Upper lobe of right lung (tissue), 1 donor: ENCODE measurements at places on chromosomes 16 and 17. TPM values are rescaled to one million over a fixed set of nuclear protein-coding genes. Genes with fewer than 3 reads are reported as not detected.

The MYH1 gene
- 0.81 TPM for total RNA-seq

The SLC5A11 gene
- total RNA-seq, result not detected

The CLEC18A gene
- total RNA-seq, result 2.0 TPM

The MYL11 gene
- not detected for total RNA-seq

The NOTUM gene
- total RNA-seq, result 6.1 TPM

The PRSS36 gene
- total RNA-seq, result 3.5 TPM

The CDRT15 gene
- not detected for total RNA-seq

The HASPIN gene
- total RNA-seq, result 0.41 TPM

The ZP2 gene
- 0.67 TPM for total RNA-seq

DNA sequence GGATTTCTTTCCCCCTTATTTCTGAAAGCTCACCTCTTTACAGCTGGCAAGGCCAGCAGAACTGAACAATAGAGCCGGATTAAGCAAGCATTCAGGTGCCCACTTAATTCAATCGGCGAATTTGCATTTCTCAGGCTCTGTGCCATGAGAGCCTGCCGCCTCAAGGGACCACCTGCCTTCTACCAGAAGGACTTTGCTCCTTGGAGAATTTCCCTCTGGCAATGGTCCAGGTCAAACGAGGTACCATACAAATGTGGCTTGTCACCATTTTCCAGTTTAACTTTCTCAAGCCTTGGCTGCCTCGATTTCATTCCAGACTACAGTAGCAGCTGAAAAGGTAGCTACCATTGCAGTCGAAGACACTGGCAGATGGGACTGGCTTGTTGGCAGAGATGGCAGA, 534.0 kb downstream of the MAF start:
- DNase-seq, result no peak

DNA sequence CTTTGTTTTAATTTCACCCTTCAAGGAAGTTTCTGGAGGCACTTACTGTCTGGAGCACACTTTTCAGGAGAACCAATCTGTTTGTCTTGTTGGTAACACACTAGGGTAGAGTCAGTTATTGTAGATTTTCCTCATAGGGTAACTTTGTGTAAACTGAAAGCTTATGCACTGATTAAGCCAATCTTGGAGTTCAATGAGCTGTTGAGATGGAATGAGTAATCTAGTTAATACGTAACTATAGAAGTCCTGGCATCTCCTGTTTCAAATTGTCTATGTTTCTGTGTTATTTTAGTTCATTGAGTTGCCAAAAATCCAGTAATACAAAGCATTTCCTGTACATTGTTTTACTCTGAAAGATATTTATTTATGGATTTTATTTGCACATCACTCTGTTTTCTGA, 111.6 kb upstream of the HAS3 start:
- no peak for DNase-seq

DNA sequence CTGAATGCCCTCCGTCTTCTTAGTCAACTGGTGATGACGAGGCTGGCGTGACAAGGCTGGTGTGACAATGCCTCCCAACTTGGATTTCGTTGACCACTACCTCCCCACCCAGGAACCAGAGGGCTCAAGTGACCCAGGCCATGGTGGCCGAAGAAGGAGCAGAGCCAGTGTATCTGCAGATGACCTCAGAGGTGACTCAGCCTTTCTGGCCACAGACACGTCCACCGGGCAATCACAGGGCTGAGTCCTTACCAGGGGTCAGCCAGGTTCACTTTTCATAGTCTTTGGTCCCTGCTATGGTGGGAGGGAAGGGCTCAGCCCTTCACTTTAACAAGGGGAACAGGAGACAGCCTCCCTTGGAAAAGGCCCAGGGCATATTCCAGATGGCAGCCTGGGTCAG, 116.3 kb downstream of the MAF start:
- DNase-seq, result no peak

DNA sequence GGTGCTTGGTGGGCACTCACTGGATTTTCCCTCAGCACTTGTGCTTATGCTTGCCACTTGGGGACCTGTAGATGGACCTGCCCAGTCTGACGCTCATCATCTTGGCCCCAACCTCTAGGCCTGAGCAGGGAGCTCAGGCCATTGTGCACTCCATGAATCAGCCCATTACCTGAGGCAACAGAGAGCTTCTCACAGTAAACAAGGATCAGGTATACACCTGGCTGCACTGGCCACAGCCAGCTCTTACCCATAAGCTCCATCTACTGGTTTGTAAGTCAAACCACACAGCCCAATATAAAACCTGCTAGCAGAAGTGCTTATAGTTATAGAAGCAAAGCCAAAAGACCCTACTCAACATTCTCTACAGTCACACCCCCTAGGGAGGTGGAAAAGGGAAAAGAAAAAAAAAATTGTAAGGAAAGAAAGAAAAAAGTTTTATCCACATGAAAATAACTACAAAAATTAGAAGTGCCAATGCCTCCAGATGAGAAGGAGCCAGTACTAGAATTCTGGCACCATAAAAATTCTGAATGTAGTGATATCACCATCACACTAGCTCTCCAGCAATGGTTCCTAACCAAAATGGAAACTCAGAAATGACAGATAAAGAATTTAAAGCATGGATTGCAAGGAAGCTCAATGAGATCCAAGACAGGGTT, 87.8 kb upstream of the CDH5 start:
- no peak for DNase-seq

DNA sequence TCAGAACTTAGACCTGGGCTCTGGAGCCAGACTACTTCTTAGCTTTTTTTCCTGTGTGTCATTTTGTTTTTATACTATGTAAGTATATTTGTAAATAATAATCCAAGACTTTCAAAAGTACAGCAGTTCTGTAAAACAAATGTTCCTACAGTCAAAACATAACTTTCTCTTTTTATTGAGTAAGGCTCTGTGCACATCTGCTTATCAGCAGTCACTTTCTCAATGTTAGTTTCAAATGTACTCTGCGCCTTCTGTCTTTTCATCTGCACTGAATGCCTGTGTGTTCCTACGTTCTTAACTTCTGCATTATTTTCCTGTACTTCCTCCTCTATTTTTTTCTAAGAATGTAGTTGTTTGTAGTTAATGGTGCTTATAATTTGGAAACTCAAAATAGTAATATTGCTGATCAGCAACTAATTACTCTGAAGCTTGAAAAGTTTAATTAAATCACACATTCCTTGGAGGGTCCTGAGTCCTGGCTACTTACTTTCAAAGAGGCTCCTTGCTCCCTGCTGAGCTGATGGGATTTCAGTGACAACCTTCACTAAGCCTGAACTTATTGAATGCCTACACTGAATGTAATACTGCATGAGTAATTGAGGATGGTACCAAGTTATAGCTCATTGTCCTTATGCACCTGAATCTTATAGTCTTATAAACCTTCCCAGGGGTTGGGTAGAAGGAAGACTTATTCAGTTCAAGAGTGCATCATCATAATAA, 329.9 kb downstream of the KCNJ2 start:
- no peak for DNase-seq

- DNase-seq, result peak; percentile 0
Measured at GRCh38 chr17:64401941-64402340, 11.3 kb upstream of the PECAM1 start.

- peak; percentile 77 for DNase-seq
Measured at GRCh38 chr16:69566240-69566980, 644 bp downstream of the NFAT5 start.

DNA sequence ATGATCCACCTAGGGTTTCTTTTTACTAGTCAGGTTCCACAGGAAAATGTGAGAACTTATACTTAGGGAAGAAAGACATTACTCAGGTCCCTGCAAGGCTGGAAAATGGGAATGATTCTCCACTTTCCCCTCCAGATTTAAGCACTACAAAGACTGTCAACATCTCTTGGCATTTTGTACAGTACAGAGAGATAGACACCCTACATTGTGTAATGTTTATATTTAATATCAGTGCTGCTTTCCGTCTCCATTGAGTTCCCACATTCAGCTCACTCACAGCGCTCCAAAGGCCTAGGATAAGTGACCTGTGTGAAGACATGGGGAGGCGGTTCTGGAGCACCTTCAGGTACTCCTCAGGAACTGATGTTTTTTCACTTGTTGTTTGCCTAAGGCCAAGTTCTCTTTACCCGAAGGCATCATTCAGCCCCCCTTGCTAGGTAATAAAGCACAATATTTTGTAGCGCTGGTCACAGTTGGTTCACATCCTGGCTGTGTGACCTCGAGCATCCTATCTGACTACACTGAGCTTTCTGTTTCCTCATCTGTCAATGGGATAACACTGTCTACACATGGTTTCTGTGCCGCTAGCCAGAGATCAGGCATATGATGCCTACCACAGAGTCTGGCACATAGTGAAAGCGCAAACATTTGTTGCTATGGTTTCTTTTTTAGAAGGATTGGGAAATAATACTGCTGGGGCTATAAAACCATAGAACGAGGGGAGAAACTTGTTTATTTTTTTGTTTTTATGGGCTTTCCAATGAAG, 226.6 kb downstream of the ZFHX3 start:
- DNase-seq, result no peak

- DNase-seq, result no peak
Measured at GRCh38 chr17:64741038-64741641, 79.0 kb upstream of the SMURF2 start.

DNA sequence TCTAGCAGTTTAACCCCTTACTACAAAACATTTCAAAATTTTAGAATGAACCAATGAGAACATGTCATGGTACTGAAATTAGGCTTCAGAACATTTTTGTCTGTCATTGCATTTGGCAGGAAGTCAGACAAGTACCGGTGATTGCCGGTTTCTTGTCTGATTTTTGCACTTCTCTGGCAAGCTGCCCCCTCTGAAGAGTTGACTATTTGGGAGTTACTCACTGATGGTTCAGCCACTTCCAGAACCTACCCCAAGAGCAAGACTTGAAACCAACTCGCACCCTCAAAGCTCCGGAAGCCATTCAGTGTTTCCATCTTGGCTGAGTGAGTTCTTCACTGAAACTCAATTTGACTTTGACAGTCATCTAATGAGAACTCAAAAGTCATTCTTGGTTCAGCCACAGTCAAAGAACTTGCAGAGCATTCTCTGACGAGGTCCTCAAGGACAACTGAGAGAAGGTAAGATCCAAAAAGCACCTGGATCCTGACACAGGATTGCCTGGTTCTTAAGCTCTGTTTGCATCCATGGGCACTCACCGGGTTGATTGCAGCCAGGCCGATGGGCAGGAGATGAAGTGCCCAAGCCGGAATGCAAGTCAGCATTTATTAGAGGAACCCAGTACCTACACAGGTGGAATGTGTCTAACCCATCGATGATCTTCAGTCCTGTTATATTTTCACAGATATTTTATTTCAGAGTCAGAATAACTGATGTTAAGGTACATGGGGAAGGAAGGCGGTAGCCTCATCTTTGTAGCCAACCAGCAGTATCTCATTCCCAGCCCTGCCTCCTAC, 93.6 kb downstream of the USP22 start:
- no peak for DNase-seq

DNA sequence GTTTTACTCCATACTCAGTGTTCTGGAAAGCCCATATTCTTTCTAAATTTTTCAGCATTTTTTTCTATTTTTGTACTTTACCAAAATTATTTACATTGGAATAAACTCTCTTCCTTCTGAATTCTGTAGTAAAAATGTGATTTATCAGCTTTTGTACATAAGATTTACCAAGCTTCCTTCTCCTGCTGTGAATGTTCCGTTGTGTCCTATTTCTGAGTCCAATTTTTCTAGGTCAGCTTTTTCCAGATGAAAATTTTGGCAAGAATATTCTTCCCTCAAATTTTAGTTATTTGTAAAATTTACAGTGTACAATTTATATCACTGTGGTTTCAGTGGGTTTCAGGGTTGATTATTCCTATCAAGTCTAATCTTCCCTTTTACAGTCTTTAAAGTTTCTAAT, 27.5 kb downstream of the ASPA start:
- DNase-seq, result no peak

GRCh38 chr17:77441130-77441920, 300.6 kb downstream of the SEC14L1 start:
- DNase-seq, result no peak

DNA sequence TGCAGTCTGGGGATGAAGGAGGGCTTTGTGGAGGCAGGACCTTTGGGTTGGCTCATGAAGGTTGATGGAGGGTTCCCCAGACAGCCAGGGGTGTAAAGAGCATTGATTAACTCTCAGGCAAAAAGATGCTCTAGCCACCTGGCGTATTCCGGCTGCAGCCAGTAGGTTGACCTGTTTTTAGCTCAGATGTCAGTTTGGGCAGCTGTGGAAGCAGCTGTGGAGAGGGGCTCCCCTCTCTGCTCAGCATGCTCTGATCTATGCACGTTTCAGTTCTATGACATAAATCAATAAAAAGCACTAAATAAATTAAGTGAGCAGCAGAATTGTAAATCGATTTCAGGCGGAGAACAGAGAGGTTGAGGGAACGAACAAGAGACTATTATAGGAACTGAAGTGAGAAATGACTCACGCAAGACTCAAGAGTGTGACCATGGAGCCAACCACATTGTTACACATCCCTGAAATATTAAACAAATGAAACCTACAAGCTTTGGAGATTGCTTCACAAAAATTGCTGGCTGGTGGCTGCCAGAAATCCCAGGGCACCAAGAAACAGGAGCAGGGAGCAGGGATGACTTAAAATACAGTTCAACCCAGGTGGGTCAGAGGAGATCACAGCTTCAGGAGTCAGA, 111.9 kb downstream of the GSG1L start:
- DNase-seq, result no peak

GRCh38 chr16:84110527-84110926, 6.2 kb downstream of the MBTPS1 start:
- no peak for DNase-seq

DNA sequence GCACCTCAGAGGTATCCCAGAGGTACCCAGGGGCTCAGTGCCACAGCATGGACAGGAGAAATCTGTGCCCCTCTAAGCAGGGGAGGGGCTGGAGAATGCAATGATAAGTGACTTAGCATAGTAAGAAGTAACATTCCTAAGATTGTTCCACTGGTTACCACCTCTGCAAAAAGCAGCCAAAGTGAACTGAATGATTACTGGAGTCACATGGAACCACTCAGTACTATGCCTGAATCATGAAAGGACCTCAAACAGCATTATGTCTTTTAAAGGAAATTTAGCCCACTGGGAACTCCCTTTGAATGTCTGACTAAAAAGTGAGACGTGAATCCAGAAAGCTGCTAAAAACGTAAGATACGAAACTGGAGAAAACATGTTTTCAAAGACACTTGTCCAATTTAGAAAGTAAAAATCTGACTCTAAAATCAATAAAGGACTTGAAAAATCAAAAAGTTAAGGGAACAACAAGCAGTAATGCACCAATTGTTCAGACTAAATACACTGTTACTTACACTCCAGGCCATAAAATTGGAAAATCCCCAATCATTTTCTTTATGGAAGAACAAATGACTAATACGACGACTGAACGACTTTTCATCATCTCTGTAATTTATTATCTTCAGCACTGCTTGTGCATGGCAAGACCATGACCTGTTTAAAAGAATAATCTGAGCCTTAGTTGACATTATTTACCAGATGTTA, 38.6 kb downstream of the LITAFD start:
- no peak for DNase-seq
